NCI-H510A (cell line): ENCODE measurements at places on chromosomes 3 and 15.

DNA sequence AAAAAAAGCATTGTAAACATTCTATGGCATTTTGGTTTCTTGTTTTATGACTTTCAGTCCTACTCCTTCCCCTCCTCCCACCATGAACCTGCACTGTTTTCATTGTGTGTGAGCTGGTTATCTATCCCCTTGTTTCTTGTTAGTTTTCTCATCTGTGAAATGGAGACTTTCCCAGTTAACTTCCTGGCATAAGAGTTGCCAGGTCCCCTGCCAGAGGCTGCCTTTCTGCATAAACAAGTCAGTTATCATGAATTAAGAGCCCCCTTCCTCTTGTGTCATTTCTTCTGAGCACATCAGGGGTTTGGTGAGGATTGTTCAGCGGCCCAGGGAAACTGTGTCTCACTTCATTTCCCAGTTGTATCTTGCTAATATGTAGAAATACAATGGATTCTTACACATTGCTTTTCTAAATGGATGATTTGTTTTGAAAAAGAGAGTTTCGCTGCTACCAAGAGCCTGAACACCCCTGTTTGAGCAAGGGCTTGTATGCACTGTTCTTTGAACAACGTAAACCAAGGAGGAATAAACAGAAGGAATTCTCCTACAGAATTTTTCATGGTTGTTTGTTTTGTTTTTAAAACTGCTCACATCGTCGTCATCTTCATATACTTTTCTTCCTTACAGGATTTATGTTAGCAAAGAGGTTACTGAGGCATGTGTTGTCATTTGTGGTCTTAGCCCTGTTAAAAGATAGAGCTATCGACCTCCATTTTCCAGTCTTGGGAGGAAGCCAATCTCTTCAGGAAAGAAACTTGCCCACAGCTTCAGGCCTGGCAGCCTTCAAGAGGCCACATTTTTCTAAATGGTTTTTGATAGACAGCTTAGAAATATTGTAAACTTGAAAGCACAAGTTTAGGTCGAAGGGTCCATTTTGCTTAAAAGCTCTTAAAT, 144.6 kb upstream of the IL12A start:
- no peak for DNase-seq

- peak; percentile 55 for DNase-seq
These were observed 921.3 kb downstream of the TUSC7 start for GRCh38 chr3:117630885-117631284.

DNA sequence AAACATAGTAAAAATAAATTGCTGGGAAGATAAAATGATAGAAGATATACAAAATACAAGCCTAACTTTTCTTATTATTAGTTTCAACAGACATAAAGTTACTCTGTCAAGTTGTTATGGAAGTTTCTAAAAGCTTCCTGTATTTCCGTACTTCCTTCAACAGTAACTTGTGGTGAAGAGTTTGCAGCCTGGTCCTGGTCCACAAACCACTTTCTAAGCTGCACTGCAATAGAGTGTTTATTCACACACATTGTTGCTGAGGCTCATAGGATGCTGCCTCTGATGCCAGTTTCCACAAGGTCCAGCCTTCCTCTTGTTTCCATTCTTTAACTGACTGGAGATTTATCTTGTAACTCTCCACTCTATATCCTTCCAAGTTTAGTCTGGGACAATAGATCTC, 39.4 kb upstream of the KY start:
- no peak for DNase-seq

- DNase-seq, result no peak
These were observed 38.6 kb downstream of the MOBP start for GRCh38 chr3:39505866-39506742.

- no peak for DNase-seq
These were observed 4.4 kb downstream of the PRSS50 start for GRCh38 chr3:46713050-46713897.

GRCh38 chr3:54131890-54132289, 9.5 kb downstream of the CACNA2D3 start:
- DNase-seq, result no peak

DNA sequence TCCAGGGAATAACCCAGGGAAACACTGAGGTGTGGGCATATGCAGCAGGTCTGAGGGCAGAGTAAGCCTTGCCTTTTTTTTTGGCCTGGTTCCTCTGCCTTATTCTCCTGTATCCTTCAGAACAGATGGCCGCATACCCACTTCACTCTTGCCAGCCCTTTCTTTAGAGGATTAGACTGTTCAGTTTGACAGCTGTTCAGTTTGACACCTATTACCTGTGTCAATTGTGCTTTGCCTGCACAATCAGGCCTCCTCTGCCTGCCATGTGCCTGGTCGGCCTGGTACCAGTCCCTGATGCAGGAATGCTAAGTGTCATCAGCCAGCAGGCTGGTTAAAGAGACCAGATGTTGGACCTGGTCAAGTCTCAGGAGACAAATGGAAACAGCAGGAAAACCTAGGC, 22.3 kb downstream of the TM6SF1 start:
- no peak for DNase-seq

DNA sequence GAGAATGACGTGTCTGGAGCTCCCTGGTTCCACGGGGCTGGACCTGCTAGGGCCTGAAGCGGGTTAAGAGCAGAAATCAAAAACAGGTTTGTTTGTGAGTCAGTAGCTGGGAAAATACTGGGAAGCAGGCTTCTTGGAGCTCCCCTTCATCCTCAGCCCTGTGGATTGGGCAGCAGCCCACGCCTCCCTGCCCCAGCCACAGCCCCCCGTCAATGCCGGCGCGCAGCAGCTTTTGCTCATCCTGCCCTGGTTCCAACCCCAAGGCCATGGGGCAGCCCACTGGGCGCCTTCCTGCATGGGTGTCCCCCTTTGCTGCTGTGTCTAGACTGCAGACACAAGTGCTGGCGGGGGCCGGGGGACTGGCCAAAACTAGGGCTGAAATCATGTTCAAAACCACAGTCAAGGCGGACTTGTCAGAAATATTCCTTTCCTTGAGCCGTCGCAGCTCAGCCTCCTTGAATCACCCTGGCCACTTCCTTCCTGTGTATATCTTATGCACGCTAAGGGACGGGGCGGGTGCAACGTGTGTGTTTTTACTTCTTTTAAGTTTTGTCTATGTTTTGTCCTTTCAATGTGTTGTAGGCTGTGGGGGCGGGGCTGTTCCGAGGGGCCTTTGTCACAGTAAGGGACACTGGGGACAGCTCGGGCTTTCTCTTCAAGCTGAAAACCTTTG, 108.1 kb downstream of the KLF13 start:
- DNase-seq, result no peak

DNA sequence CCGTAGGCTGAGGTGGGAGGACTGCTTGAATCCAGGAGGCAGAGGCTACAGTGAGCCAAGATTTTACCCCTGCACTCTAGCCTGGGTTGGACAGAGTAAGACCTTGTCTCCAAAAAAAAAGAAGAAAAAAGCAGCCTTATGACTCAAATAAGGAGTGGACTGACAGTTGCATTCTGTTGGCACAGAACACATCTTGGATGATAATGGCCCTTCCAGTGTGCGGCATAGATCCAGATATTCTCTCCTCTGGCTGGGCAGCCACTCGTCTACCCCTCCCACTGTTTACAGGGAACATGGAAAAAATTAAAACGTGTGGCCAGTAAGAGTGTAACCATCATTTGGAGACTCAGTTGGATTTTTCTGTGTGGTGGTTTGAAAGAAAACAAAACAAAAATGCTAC, 118.6 kb upstream of the RNF7 start:
- DNase-seq, result no peak

GRCh38 chr3:45119824-45120358, 26.3 kb downstream of the CDCP1 start:
- DNase-seq, result no peak

- DNase-seq, result no peak
These were observed 27.2 kb upstream of the DAZL start for GRCh38 chr3:16632395-16632794.

DNA sequence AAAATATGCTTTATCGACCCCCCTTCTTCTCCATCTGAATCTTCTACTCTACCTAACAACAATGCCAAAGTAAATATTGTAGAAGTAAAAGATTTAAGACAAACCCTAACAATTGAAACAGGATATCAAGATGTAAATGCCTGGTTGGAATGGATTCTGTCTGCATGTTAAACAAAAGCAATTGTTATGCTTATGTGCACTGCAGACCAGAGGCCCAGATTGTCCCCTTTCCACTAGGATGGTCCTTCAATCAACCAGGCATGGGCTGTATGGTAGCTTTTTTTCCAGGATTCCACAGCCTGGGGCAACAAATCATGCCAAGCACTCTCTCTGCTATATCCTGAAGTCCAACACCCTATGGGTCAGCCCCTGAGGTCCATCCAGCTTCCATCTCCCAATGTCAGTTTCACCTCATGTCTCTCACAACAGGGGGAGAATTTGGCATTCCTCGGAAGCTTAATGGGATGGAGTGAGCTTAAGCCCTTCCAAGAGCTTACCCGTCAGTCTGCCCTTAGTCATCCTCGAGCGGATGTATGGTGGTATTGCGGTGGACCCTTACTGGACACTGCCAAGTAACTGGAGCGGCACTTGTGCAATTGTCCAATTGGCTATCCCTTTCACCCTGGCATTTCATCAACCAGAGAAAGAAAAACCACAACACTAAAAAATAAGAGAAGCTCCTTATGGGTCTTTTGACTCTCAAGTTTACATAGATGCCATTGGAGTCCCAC, 36.2 kb downstream of the ZNF589 start:
- DNase-seq, result no peak

- DNase-seq, result no peak
These were observed 42.6 kb downstream of the KY start for GRCh38 chr3:134608023-134608770.

DNA sequence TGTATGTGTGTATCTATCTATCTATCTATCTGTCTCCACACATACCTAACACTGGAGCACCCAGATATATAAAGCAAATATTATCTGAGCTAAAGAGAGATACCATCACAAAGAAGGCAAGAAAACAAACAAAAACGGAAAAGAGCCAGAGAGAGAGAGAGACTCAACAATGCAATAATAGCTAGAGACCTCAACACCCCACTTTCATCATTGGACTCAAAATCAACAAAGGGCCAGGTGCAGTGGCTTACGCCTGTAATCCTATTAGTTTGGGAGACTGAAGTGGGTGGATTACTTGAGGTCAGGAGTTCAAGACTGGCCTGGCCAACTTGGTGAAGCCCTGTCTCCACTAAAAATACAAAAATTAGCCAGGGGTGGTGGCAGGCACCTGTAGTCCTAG, 23.4 kb downstream of the NCBP2 start:
- DNase-seq, result no peak

- no peak for DNase-seq
These were observed 25.5 kb downstream of the CLK3 start for GRCh38 chr15:74641151-74641550.

DNA sequence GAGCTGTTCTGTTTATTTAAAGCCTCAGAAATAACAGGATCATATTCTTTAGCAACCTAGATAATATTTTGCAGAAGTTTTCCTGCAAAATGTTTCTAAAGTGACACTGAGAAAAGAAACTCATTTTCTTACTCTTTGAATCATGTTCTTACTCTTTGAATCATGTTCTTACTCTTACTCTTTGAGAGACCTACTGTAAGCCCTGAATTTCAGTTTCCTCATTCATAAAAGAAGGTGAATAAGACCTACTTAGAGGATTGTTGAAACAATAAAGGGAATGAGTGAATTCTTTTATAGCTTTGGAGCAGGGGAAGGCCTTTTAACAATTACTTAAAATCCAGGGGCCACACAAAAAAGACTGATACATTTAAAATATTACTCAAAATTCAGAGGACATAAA, 221.7 kb upstream of the CMC1 start:
- no peak for DNase-seq

DNA sequence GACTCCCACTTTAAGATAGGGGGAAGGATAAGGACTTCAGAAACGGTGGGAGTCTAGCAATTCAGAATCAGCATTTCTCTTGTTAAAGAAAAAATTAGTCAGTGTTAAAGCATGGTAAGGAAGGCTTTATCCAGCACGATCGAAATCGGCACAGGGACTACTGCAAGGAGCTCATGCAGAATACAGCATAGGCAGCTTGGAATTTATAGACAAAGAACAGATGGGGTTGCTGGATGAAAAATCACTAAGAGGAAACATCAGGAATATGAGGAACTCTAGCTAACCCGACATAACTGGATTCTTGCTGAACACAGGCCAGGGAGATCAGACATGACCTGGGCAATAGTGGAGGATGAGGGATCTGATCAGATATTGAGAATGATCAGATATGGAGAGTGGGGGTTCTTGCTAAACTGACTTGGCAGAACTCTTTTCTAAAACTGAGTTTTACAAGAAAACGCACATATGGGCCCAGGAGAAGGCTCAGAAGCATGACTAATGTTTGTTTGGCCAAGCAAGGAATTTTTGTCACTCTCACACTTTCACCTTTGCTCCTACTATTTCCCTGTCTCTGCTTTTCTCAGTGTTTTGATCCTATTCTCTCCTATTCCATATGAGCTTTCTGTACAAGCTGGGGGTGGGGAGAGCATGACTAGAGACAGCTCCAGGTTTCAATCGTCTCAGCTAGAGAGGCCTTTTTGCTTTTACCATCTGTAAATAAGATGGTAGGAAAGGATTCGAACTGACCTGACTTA, 3.9 kb upstream of the PLCH1 start:
- no peak for DNase-seq

GRCh38 chr15:77543159-77543882, 89.4 kb downstream of the LINGO1 start:
- peak; percentile 19 for DNase-seq

DNA sequence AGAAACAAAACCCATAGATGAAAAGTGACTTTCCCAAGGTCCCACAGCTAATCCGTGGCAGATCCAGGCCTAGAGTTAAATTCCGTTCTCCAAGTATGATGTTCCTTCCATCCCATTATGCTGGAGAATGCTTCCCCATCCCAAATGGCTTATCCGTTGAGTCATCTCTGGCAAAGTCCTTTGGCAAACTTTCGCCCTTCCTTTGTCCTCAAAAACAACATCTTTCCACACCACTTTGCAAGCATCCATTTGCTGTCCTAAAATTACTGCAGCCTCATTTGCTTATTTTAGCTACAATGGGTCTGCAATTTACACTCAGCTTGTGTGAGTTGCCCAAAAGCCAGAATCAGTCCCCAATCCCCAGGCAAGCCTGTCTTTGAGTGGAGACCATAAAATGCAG, 304.0 kb upstream of the TLE3 start:
- no peak for DNase-seq

GRCh38 chr15:41575282-41575681, 16.3 kb downstream of the TYRO3 start:
- DNase-seq, result no peak

DNA sequence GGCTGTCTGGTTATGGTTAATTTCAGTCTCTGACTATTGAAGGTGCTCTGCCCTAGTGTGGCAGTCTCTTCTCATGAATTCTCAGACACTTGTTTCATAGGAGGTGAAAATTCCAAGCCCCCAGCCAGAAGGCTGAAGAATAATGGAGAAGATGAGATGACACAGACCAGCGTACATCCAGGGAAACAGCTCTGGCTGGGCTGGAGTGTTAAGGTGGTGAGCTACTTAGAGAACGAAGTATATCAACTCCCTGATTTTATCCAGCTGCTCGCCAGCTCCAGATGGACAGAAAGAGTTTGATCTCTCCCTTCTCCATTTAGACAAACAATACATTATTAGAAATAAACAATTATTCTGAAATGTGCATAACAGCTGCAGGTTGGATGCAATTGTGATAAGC, 494.5 kb upstream of the RGMA start:
- no peak for DNase-seq
